ENCODE measurements at places on chromosomes 2 and 18.

DNA sequence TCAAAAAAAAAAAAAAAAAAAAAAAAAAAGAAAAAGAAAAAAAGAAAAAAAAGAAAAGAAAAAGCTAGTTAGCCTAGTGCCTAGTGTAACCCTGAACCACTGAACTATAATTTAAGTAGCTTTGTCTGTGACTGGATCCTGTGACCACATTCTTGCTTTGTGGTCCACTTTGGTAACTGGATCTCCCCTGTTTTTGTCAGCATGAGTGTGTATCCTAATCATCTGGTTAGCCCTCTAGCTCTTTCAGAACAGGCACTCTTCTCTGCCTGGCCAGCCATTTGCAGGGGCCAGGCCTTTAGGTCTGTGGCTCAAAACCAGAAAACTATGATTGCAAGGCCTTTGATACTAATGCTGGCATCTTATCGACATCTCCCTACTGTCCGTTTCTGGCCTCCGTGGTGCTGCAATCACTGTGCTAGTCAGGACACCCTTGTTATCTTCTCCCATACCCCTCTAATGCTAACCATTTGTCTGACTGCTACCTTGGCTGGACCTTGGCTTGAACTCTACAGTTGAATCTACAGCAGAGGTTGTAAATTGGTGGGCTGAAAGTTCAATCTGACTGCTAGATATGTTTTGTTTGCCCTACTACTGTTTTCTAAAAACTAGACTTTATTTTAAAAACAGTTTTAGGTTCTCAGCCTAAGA, 40.5 kb downstream of the RBKS start:
- DNase-seq, result no peak

GRCh38 chr2:128439791-128440665, 121.4 kb upstream of the HS6ST1 start:
- DNase-seq, result no peak

GRCh38 chr18:3760741-3761140, 310.8 kb downstream of the TGIF1 start:
- DNase-seq, result no peak

DNA sequence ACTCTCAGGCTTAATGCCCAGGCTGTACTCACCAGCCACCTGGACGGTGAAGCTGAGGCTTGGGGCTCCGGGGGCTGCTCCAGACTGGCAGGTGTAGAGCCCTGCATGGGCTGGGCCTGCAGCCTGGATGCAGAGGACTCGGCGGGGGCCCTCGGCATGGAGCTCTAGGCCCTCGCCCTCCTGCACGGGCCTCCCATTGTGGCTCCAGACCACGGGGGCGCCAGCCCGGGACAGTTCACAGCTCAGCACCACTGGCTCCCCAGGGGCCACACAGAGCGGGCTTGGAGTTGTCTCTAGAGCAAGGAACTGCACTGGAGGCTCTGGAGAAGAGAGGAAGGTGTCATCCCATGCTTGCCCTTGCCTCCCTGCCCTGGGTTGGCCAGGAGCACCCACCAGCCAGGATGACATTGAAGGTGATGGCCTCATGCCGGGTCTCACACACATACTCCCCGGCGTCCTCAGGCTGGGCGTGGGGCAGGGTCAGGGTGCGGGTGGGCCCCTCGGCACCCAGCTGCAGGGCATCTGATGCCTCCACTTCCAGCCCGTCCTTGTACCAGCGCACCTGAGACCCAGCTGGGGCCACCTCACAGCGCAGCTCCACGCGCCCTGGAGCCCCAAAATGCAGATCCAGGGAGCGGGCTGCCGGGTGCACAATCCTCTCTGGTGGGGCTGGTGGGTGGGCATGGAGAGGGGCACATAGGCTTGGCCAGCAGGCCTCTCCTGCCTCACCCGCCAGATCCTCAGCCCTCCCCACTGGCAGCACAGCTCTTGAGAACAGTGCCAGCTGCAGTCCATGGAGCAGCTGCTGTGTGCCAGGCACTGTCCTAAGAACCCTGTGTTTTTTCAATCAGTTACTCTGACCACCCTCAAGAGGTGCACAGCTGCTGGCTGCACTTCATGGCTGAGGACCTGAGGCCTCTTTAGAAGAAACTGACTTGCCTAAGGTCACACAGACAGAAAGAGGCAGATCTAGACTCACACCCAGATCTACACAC, 13.3 kb downstream of the OBSL1 start:
- no peak for DNase-seq

DNA sequence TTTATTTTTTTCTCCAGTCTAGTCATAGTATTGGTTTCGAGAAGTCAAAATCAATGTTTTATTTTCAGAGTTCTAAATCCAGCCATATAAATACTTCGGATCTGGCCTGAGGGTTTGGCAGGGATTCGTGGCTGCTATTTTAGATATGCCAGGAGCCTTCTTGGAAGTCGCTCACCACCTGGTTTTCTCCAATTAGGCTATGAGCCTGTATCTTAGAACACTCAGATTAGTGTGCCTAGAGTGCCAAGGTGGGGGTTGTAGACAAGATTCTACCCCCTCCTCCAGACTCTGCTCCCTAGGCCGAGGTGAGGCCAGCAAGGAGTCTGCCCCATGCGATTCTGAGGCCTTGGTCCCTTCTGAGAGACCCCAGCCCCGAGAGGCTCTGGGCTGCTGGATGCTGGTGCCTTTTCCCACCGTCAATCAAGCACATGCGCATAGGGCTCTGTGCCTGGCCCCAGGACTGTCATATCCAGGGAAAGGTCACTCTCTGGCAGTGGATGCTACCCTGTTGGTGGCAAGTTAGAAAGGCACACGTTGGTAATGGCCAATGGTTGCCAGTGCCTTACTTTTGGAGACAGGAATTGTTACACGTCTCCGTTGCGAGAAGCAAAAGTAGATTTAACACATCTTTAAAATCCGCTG, 197.1 kb downstream of the AGAP1 start:
- no peak for DNase-seq

- no peak for DNase-seq
Observed at GRCh38 chr2:221541131-221541735, 30.9 kb downstream of the EPHA4 start.

- no peak for DNase-seq
Observed at GRCh38 chr2:241149675-241149924, 328 bp upstream of the PASK start.
